ENCODE measurements at places on chromosomes 7 and 10.

DNA sequence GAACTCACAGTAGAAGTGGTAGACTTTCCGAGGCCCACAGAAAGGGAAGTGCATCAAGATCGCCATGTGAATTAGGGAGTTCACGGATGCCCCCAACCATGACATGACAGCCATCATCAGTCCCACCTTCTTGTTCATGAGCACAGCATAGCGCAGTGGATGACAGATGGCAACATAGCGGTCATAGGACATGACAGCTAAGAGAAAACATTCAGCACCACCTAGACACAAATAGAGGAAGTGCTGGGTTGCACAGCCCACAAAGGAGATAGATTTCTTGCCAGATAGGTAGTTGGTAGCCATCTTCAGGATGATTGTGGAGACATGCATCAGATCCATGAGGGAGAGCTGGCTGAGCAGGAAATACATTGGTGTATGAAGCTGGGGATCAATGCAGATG is 342 bp downstream of the OR2AE1 start:
- no peak for DNase-seq

DNA sequence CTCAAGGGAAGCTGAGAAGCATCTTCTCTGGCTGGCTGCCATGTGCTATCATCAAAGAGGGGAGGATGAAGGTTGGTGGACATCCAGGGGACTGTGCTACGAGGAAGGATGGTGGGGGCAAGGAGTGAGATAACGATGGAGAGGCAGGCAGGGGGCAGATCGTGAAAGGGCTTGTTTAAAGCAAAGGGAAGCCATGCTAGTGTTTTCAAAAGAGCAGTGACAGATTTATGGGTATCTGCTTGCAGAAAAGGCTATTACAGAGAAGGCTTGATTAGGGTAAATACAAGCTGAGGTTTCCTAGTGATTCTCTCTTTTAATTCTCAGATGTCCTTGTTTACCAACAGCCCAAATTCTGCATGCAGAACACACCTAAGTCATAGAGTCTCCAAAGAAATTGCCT is 88.9 kb upstream of the MKX start:
- no peak for DNase-seq

DNA sequence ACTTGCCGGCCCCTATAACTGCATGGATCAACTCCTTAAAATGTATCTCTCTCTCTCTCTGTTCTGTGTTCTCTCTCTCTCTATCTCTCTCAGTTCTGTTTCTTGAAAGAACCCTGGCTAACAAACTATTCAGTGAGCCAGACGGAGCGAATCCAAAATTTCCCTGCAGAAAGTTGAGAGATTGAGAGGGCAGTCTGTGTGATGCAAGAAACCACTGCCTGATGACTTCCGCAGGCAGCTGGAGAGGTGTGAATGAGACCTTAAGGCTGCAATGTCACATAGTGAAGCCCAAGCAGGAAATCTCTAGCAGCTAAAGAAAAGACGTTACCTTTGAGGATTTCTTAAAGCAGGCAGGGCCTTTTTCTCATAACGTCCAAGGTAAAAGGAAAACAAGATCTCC is 17.3 kb downstream of the FAM107B start:
- DNase-seq, result no peak

GRCh38 chr7:122413339-122413738 is 108.8 kb upstream of the FEZF1 start:
- DNase-seq, result no peak

- no peak for DNase-seq
Observed at GRCh38 chr10:12922117-12922900, 79.2 kb downstream of the CCDC3 start.

GRCh38 chr7:102180727-102181126 is 105.9 kb upstream of the SH2B2 start:
- no peak for DNase-seq

DNA sequence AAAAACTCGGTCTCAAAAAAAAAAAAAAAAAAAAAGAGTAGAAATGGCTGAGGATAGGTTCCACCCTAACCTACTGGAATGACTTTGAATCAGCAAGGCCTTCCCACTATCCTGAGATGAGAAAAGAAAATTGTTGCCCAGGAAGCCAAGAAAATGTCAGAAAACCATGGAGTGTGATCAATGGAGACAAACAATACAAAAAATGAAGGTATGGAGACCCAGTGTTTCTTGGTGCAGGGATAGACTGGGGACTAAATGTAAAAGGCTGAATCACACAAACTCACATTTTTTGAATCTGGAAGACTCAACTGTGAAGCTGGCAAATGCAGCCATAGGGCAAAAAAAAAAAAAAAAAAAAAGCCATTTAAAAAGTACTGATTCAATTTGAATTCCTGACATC is 364.3 kb upstream of the ANKRD30A start:
- no peak for DNase-seq

DNA sequence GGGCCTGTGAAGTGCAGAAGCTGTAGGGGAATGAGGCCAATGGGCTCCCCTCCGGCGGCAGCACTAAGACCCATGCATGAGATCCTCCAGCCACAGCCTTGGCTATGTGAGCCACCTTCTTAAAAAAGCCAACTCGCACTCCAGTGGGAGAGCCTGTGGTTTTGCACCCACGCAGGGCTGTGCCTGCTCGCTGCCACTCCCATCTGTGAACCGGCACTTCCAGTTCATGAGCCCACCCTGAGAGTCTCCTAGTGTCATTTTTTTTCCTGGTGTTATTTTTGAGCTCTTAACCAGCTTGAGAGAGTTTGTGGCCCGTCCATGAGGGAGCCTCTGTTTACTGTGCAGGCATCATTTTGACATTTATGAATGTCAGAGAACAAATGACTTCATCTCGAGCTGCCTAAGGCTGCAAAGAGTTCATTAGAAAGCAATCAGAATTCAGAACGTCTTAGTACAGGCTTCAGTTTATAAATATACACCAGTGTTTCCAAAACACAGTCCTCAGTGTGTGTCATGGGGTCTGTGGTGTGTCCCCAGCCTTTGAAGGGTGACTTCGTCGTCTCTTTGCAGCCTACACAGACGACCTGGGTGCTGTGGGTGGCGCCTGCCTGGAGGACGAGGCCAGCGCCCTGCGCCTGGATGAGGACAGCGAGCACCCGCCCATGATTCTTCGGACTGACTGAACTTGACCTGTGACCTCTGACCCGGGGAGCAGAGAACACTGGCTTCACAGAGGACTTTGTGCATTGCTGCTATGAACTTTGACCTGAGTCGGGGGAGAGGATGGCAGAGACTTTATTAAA is 40.4 kb downstream of the WIPI2 start:
- no peak for DNase-seq

DNA sequence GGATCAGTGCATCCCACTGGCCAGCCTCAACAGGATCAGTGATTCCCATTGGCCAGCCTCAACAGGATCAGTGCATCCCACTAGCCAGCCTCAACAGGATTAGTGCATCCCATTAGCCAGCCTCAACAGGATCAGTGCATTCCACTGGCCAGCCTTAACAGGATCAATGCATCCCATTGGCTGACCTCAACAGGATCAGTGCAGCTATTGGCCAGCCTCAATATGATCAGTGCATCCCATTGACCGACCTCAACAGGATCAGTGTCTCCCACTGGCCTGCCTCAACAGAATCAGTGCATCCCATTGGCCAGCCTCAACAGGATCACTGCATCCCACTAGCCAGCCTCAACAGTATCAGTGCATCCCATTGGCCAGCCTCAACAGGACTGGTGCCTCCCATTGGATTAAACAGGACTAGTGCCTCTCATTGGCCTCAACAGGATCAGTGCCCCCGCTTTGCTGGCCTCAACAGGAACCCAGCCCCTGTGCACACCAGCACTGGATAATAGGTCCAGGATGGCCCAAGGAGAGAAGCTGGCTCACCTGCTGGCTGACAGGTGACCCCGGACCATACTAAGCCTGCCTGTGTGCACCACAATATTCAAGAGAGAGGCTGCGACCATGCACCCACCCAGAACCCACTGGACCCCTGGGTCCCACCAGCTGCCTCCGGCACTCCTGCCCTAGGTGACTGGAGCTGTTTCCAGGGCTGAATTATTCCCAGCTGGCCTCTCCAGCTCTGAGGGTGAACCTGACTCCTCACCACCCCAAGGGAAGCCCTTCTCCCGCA is 59.9 kb downstream of the PDGFA start:
- DNase-seq, result no peak

GRCh38 chr7:254337-255037 is 35.5 kb upstream of the FOXL3 start:
- no peak for DNase-seq

- DNase-seq, result no peak
Observed at GRCh38 chr10:1576467-1577372, 160.6 kb downstream of the ADARB2 start.

DNA sequence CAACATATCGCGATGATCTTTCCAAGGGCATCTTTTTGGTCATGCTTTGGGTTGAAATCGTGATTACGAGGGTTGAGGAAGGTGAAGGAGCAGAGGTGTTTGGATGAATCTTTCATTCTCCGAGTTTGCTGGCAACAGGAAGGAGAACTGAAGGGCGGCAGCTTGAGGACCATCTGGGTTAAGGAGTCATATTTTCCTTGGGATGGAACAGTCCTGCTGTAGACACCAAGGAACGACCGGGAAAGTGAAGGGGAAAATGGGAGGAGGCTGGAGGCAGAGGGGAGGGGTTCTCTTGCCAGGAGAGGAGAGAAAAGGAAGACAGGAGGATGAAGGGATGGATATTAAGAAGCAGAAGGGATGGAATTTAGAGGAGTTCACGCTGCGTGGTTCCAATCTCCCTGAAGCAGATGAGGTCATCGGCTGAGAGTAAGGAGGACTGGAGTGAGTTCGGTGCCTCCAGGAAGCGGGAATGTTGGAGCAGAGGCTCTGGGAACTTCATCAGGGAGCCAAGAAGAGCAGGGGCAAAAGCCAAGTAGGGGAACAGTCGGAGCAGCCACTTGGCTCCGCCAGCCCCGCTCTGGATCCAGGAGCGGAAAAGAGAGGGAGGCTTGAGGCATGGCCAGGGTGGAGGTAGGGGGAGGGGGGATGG is 116.6 kb upstream of the GALNT17 start:
- DNase-seq, result no peak

GRCh38 chr10:49282879-49283341 is 16.1 kb upstream of the C10orf71 start:
- DNase-seq, result no peak

- DNase-seq, result peak; percentile 15
Observed at GRCh38 chr7:137439829-137440825, 96.6 kb upstream of the PTN start.

- no peak for DNase-seq
Observed at GRCh38 chr10:103238506-103239252, 7.0 kb upstream of the RPEL1 start.

DNA sequence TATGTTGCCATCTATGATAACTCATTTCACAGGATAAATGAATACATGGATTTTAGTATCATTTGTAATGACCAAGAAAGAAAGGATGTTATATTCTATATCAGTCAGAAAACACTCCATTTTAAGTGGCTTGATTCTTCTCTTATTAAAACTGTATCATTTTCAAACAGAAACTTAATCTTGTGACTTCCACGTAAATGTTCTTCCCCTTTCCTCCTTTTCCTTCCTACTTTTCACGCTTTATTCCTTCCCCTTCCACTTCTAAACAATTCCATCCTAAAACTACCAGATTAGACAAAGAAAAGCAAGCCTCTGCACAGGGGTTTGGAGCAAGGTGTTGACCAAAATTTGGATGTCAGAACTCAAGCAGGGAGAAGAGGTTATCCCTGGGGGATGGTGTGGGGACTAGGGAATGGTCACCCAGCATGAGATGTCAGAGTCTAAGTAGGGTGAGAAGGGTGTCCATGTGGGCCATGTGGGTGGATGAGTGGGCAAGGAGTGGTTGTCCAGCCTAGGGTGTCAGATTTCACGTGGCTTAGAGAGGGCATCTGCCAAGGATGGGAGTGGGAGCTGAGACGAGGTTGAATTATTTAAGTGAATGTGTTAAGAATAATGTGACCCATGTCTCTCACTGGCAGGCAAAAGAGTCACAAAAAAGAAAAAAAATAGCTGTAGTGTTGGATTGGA is 5.0 kb upstream of the GSAP start:
- no peak for DNase-seq

- DNase-seq, result peak; percentile 33
Observed at GRCh38 chr10:62373995-62374861, at the start of gene ZNF365. TSS of gene ZNF365 (plus strand) at chr10:62374369. CDS start at chr10:62376194, 1,825 bp downstream.

DNA sequence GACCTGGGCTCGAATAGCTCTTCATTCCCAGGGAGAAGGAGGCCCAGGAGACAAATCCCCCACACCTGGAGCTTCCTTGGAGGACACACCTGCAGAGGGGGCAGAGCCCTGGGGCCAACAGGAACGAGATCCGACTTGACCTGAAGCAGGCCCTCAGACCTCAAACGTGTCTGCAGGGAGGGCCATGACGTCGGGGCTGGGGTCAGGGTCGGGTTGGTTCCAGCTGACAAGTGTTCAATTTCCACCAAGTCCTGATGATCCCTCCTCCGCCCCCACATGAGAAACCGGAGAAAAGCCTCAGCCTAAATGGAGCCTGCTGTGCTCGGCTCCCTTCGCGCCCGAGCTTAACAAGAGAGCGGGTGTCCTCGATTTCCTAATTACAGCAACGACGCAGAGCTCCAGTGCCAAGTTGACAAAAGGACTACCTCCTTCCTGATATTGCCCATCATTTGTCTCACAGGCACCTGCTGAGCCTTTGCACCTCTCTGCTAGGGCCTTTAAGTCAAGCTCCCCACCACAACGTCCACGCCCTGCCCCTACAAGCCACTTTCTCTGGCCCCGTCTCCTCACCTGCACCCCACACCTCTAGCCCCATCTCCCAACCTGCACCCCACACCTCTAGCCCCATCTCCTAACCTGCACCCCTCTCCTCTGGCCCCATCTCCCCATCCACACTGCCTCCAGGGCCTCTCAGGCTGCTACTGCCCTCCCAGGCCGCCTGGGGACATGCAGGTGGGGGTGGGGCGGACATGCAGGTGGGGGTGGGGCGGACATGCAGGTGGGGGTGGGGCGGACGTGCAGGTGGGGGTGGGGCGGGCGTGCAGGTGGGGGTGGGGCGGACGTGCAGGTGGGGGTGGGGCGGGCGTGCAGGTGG is 519.4 kb downstream of the GLRX3 start:
- no peak for DNase-seq

DNA sequence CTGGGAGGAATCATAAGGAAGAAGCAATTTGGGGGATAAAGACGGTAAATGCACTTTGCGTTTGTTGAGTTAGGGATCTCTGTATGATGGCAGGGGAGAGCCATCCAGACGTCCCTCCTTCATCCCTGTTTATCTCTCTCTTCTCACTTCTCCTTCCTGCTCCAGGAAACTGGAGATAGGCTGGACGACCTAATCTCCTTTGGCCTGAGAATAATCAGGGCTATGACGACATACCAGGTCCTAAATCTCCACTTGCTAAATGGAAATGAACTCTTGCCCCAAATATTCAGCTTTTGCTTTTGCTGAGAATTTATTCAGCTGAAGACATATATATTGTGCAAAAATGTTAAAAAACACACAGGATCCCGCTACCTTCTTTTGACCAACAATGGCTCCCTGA is 182.9 kb upstream of the INHBA start:
- no peak for DNase-seq

DNA sequence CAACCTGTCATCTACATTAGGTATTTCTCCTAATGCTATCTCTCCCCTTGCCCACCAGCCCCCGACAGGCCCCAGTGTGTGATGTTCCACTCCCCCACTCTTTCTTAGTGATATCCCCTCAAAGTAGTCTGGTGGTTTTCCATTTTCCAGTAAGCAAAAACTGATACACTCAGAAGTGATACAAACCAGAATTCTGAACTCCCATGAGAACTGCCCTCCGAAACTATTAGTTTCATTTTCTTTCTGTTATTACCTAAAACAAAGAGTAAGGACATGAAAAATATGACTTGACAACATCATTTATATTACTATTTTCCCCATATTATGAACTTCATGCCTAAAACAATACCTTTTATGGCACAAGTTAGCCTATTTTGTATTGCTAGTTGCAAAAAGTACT is 175.0 kb downstream of the OTUD1 start:
- no peak for DNase-seq

GRCh38 chr10:130551676-130552075 is 415.5 kb downstream of the GLRX3 start:
- DNase-seq, result no peak

All from BE2C (cell line).